ENCODE measurements at places on chromosomes 2 and 18.

- no peak for DNase-seq
Measured at GRCh38 chr2:47203995-47204394, 48.9 kb upstream of the STPG4 start.

- DNase-seq, result peak; percentile 31
Measured at GRCh38 chr2:208017721-208018120, 7.6 kb downstream of the PLEKHM3 start.

- no peak for DNase-seq
Measured at GRCh38 chr2:65754219-65754618, 321.8 kb upstream of the SPRED2 start.

DNA sequence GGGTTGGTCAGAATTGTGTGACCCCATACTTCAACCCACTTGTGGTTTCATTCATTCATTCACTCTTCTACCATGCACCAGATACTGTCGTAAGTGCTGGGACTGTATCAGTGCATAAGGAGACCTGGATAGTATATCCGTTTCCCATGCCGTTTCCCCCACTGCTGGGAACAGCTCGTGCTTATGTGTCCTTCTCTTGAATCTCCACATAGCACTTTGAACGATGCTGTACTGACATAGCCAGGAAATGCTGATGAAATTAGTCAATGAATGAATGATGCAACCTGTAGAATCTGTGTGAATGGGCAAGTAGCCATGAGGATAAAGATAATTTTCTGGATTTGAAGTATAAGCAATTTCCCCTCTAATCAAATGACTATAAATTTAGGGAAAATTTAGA, 276.1 kb downstream of the BCL2 start:
- no peak for DNase-seq

DNA sequence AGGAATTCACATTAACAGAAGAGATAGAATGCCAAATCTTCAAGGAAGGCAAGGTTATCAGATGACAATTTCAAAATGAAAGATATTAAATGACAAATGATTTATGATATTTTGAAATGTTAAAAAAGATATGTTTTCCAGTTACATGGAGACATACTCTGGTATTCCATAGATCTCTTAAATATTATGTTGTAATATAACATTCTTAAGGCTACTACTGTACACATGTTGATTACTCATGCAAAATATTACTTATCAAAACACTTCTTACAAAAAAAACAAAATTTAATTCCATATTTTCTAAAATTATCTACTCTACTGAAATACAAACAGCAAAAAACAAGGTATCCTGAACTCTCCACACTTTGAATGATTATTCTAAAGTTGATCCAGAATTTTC, 22.9 kb downstream of the RTTN start:
- no peak for DNase-seq

DNA sequence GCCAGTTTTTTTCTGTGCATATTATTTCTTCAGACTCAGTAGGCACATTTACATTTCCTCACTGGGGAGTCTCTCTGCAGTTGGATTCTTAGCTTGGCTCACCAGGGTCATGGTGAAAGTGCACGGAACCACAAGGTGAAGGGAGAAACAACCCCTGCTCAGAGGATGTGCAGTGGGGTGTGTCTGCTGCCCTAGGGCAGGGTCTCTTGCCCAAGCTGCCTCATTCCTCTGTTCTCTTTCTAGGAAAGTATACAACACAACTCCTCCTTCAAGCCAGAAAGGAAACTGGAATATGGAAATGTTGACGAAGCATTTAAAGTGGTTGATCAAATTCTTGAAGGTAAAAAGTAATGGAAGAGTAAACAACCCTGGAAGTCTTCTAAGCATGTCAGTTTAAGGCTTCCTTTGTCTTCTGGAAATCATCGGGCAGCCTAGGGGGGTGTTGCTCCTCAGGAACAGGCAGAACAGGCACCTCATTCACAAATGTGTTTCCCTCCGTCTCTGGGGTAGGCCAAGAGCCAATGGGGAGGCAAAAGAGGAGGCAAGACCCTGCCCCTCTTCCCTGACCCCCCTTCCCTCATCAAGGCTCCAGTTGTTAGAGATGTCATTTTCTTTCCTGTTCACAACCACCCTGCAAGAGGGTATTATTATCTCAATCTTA, 41.4 kb downstream of the AOX1 start:
- DNase-seq, result no peak

GRCh38 chr2:111678651-111679050, 205.3 kb downstream of the ANAPC1 start:
- DNase-seq, result no peak

DNA sequence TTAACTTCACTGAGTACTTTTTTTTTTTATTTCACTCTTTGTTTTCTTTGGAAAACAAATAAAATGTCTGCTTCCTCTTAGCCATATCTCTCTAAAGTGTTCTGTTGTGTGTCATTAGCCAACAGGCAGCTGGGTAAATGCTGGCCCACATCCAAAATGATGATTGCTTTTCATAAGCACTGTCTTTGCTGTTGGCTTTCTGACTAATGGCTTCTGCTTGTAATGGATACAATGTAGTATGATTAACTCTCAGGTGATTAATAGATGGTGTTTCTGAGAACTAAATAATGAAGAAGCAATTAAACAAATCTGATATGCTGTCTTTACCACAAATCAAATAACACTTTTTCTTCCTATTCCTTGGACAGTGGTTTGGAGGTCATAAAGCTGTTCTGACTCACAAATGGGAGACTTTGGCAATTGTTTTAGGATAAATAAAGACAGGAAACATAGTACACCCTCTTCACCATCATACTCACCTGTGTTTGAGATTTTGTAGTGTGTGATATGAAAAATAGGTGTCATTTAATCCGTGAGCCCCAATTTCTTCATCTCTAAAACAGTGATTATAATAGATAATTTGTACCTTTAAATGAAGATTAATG, 888.4 kb downstream of the TSN start:
- DNase-seq, result no peak

GRCh38 chr2:44960871-44961270, 19.4 kb downstream of the SIX3 start:
- DNase-seq, result no peak

GRCh38 chr18:28607991-28608390, 431.1 kb upstream of the CDH2 start:
- no peak for DNase-seq

- DNase-seq, result no peak
Measured at GRCh38 chr2:113940891-113941290, 51.0 kb downstream of the ACTR3 start.

- no peak for DNase-seq
Measured at GRCh38 chr2:147760984-147761383, 83.8 kb upstream of the ACVR2A start.

GRCh38 chr18:62556397-62556796, 33.6 kb downstream of the ZCCHC2 start:
- DNase-seq, result no peak

- DNase-seq, result no peak
Measured at GRCh38 chr2:150705767-150706166, 218.3 kb upstream of the RND3 start.

DNA sequence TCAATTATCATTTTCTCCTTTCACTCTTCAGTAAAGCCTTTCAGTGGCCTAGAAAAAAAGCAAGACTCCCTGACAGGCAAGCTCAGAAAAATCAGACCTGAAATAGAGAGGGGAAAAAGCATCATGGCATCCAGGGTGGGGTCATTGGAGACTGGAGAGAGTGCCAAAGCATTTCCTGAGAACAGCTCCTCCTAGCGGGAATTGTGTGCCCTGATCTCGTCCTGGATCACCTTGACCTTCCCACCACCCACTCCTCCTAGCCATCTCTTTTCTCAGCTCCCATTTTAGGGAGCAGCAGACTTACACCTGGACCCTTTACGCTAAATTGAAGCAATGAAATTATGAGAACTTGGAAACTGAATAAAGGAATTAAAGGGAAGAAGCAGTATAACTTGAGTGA, 176.6 kb downstream of the VWC2L start:
- peak; percentile 4 for DNase-seq

GRCh38 chr2:234565201-234565600, 68.3 kb upstream of the ARL4C start:
- DNase-seq, result no peak

Data from hematopoietic multipotent progenitor cell treated with erythropoietin and hydrocortisone succinate and interleukin-3 and kit ligand, for 8 days (in vitro differentiated cells).